ENCODE measurements at places on chromosomes 1 and 21. TPM values are rescaled to one million over a fixed set of nuclear protein-coding genes. Genes with fewer than 3 reads are reported as not detected.

Gene NAXE
- 78.8 TPM for total RNA-seq

Gene FCAMR
- total RNA-seq: not detected

Gene RPE65
- not detected for total RNA-seq

Gene FCRL2
- not detected for total RNA-seq

Gene ANGPTL7
- total RNA-seq: not detected

Gene KIAA0040
- 35.3 TPM for total RNA-seq

Gene F3
- 1.0 TPM for total RNA-seq

Gene DHCR24
- 231 TPM for total RNA-seq

DNA sequence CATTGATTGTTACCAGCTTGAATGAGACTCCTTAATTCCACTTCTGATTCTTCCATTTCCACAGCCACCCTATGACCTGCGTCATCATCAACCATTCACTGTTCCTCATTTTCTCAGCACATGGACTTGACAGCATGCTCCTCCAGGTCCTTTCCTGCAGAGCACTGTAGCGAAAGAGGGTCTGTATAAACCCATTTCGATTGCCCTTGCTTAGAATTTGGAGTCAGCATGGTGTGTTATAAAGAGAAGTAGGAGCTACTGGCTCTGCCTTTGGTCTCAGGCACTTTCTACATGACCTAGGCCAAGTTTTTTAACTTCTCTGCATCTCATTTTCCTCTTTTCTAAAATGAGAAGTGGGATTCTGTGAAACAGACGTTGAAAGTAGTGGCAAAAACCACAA, 133.8 kb downstream of the AK5 start:
- DNase-seq: no peak

DNA sequence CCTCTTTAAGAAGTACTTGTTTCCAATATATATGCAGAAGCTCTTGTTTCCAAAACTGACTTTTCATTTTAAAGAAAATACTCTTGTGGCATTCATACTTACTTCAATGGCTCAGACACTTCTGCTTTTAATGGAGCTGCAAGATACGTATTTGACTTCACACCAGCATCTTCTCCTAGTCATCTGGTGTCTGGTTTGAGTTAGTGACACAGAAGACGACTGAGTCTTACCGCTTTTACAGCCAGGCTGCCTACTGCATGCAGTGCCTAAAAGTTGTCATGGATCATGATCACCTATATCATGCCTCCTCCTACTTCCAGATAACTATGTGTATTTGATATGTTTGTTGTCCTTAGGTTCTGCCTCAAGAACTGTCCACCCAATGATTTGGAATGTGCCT, 185.9 kb downstream of the TPR start:
- no peak for DNase-seq

GRCh38 chr1:35557118-35557610, at the start of gene KIAA0319L:
Gene KIAA0319L (minus strand): TSS chr1:35557403. CDS start chr1:35554491, 2,912 bp downstream.
- peak; percentile 28 for DNase-seq

GRCh38 chr21:31583498-31583897, 76.0 kb upstream of the SOD1 start:
- no peak for DNase-seq

DNA sequence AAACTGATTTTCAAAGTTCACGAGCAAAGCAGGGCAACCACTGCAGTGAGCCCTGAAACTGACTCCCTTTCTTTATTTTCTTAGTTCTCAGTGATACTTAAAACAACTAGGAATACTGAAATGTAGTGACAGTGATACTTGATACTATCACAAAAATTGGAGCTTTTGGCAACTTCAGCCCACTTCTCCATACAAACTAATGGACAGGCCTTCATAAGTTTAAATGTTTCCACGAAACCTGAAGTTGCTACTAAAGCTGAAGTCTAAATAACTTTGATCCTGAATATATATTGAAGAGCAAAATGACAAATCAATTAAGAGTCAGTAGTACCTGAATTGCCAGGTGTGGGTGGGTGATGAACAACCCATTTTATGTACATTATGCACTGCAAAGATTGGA, 10.0 kb downstream of the NR5A2 start:
- no peak for DNase-seq

DNA sequence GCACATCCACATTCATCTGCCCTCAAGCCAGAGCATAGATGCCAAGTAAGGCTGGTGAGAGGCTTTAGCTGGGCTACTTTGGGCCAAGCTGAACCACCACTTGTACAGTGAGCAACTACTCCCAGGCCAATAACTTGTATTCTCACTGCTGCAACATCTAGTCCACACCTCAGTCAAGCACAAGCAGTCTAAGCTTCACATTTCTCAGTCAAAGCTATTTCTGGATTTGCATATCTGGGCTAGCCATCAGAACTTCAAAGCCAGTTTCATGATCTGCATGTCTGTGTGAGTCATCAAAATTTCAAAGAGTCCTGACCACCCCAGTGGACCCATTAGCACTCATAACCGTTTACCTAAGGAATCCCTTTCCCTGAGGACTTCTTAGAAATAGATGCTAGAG, 77.7 kb upstream of the DIRAS3 start:
- no peak for DNase-seq

DNA sequence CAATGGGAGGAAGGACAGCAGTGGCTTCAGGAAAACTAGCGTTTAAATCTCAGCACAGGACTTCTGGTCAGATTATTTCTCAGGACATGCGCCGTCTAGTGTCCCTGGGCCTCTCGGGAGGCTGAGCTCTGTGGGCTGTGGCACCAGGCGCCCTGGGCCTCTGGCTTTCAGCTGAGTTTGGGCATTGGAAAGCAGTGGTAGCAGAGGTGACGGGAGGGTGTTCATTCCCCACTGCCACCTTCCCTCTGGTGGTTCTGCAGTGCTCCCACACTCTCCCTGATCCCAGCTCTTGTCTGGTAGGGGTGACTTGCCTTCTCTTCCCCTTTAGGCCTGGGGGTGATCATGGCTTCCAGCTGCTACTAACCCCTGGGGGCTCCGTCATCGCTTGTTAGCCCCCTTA, 42.2 kb upstream of the USP1 start:
- no peak for DNase-seq

DNA sequence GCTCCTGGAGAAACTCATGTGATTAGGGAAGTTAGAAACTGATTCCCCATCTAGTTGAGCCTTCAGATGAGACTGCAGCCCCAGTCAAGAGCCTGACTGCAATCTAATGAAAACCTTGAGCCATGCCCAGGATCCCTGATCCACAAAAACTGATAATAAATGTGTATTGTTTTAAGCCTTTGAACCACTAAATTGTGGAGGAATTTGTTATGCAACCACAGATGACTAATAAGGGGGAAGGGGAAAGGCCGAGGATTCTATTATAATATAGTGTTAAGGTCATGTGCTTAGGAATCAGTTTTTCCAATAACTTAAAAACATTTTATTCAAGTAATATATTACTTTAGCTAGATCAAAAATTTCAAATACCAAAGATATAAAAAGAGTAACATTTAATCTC, 52.8 kb upstream of the USP25 start:
- no peak for DNase-seq

DNA sequence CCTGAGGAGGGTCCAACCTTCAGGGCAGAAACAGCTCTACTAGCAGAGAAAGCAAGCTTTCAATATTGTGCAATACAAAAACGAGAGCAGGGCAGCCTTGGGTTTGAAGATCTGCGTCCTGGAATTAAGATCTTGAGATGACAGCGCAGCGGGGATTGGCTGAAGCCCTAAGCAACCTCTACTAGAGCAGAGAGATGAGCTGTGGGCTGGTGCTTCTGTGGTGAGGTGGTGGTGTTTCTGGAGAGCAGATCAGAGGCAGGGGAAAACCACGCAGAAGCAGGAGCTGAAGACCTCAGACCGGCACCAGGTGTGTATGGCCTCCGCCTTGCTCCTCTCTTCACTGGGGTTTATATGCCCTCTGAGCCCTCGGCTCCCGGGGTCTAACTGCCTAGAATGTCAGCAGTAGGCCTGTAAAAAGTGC, 12.5 kb downstream of the TRAF3IP3 start:
- DNase-seq: peak; percentile 85

DNA sequence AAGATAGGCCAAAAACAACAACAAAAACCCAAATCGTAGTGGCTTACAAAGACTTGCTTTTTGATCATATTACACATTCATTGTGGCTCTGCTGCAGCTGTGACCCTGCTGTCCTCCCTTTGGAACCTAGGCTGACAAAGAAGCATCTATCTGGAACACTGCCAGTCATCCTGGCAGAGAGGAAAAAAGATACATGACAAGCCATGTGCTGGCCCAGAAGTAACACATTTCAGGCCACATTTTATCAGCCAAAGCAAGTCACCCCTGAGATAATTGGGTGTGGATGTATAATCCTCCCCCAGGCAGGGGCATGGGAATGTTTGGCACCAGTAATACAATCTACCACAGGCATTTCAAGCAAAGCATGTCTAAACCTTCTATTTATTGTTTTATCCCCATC, 37.2 kb upstream of the AGO1 start:
- no peak for DNase-seq

GRCh38 chr1:17944646-17945045, 163.0 kb upstream of the IGSF21 start:
- DNase-seq: no peak

DNA sequence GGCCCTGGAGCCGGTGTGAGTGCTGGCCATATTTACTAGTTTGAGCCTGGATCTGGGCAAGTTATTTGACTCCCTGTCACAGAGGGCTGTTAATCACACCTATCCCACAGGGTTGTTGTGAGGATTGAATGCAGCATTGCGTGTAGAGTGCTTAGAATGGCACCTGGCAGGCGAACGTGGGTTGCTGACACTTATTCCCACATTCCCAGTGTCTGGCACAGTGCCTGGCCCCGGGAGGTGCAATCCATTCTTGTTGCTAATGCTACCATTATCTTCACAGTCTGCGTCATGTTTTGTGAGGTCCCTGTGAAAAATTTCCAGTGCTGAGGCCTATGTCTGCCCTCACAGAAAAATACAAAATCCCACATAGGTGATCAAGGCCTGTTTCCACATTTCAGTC, 66.1 kb downstream of the CD2 start:
- DNase-seq: no peak

DNA sequence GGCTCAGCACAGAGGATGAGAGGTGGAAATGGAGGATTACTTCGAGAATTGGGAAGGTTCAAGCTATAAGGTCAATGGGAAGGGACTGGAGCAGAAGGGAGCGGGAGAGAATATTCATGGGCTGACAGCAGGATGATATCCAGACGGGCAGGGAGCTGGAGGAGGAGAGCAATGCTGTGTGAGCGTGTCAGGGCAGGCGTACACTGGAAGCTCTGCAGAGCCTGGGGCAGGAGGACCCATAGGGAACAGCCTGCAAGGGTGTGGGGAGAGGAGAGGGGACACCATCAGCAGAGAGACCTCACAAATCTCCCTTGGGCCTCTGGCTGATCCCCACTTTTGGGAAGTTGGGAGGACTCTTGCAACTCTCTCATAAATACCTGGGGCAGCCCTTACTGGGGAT, 13.7 kb downstream of the CSF1 start:
- no peak for DNase-seq

- DNase-seq: no peak
Measured at GRCh38 chr1:100474834-100475233, 63.1 kb upstream of the GPR88 start.

DNA sequence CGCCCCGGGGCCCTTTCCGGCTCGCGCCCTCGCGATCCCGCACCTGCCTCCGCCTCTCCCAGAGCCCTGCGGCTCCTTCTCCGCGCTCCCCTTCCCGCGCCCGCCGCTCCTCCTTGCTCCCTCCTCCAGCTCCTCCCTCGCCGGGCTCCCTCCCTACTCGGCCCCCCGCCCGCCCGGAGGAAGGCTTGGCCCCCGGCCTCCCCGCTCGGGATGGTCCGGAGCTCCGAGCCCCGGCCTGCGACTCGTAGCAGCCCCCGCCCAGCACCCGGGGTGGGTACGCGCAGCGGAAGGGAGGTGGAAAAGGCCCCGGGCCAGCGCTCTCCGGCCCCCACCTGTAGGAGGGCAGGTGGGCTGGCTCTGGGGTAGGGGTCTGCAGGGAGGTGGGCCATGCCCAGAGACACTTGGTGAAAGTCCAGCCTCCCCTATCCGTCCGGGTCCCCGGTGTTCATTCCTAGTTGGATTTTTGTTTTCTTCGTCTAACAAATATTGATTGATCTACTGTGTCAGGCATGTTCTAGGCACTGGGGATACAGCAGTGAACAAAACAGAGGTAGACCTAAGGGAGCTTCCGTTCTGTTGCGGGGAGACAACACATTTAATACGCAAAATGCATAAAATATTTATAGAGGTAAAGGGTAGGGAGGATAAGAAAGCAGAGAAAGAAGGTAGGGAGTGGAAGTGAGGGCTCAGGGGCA, at the start of gene HTR1D:
Gene HTR1D, minus strand, starts transcription at position 82 of the 695 bp plus-strand sequence. CDS start 23,283 bp downstream, outside the sequence.
- DNase-seq: no peak

GRCh38 chr1:18900303-18900841, 2.0 kb downstream of the ALDH4A1 start:
- DNase-seq: no peak

DNA sequence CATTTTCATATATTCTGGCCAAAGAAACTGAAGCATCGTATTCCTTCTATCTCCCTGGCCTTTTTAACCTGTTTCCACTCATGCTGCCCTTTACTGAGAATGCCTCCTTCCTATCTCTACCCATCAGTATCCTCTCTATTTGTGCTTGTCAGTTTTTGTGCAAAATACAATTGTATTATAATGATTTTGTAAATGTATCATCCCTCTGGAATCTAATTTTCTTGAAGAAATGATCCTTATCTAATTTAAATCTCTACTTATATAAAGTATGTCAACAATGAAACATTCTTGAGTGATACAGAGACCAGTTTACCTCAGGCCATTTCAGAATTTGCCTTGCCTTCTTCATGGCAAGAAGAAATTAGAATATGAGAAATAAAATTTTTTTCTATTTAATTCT, 59.0 kb upstream of the TEKT2 start:
- DNase-seq: no peak

DNA sequence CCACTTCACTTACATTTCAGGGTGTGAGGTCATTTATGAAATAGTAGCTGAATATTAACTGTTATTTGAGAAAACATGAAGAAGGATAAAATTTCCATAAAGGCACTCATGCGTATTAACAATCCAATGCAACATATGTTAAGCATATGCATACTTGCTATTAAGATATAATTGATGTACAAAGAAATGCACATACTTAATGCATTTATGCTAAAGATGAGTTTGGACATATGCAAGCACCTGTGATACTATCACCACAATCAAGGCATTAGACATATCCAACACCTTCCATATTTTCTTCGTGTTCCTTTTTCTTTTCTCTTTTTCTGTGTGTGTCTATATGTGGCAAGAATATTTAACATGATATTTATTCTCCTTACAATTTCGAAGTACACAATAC, 464.8 kb upstream of the BRINP3 start:
- DNase-seq: no peak

DNA sequence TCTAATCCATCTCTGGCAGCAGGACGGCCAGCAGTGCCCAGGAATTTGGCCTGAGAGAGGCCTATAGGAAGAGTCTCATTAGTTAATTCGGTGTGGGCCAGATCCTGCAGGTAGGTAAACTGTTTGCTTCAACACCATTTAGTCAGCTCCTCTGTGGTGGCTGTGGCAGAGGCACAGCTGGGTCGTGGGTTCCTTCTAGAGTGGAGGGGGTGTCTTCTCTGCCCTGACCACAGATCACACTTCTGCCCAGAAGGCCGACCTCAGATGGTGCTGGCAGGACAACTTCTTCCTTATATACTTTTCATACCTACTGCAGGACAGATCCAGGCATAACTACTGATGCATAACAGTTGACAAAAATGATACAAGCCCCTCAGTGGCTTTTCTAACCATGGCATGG, 281.4 kb downstream of the RPS6KC1 start:
- no peak for DNase-seq

Data from activated T-helper 2 cell treated with anti-CD3 and anti-CD28 coated beads, Interferon-gamma antibody, Interleukin-2, Interleukin-4, amounts not matched to agents 10 μg/mL and 5 μg/mL and 100 μg/mL, durations not matched to agents 14 hours and 24 hours and 36 hours (primary cell).